ENCODE measurements at places on chromosomes 2 and 18. TPM values are rescaled to one million over a fixed set of nuclear protein-coding genes. Genes with fewer than 3 reads are reported as not detected.

The TRIM54 gene
- not detected for polyA plus RNA-seq

The PDE11A gene
- not detected for polyA plus RNA-seq

GRCh38 chr18:32893915-32894314 is 121.1 kb upstream of the KLHL14 start:
- no peak overlapping the region for H3K27ac ChIP-seq
- no peak for DNase-seq
- H3K27me3 ChIP-seq = no peaks in the 10 kb centered on the region
- no peaks in the 10 kb centered on the region for H3K36me3 ChIP-seq

- peaks cover under 1% of the 10 kb centered on the region for H3K4me1 ChIP-seq
- no peak overlapping the region for H3K27ac ChIP-seq
- H3K4me3 ChIP-seq = no peak overlapping the region
- H3K27me3 ChIP-seq = peaks cover 3% of the 10 kb centered on the region
- no peaks in the 10 kb centered on the region for H3K36me3 ChIP-seq
These were observed 25.7 kb downstream of the TGOLN2 start for GRCh38 chr2:85302121-85302520.

All from CD8-positive, alpha-beta memory T cell (primary cell).